Stimulated activated naive CD8-positive, alpha-beta T cell treated with anti-CD3 and anti-CD28 coated beads, Interleukin-15, Interleukin-2, amounts not matched to agents 100 U/mL and 50 U/mL, for 24 hours (primary cell): ENCODE measurements at places on chromosomes 6 and 20.

DNA sequence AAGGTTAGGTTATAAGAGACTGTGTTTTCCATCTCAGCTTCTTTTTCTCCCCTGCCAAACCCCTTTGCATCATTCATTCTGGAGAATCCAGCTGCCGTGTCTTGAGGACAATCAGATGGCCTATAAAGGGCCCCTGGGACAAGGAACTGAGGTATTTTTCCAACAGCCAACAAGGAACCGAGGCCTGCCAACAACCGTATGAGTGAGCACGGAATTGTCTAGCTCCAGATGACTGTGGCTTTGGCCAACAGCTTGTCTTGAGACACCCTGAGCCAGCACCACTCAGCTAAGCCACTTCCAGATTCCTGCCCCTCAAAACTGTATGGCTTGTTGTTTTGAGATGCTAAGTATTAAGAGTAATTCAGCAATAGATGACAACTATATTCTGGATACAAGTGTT is 433.7 kb upstream of the HSF2 start:
- no peak for DNase-seq

- DNase-seq, result no peak
Measured at GRCh38 chr6:35486005-35486925, 10.6 kb downstream of the TEAD3 start.

DNA sequence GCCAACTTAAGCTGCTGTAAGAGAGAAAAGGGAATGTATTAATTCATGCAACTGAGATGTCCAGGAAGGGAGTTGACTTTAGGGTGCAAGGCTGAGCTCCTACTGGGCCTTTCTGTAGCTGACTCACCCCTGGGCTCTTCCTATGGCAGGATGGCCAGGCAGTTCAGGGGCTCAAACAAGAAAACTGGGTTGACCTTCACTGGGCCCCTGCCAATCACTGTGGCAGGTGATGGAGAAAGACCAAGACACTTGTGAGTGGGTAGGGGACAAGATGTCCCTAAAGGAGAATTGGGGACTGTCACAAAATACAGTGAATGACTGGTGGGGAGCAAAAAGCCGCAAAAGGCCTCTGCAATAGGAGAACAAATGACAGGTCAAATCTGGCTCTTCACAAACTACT is 21.5 kb upstream of the RALGAPA2 start:
- no peak for DNase-seq

DNA sequence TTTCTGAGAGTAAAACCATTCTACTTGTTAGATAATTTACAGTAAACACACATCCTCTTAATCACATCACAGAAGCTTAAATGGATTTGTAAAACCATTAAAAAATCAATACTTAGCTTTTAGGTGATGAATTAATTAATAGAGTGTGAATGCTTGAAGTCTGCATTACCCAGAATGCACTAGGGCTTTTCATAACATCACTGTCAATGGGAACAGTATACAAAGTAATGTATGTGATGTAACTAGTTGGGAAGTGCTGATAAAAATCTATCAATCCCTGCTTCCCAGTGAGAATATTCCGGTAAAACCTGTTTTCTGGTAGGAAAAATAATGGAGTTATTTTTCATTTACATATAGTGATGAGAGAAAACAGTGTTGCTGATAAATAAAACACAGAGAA is 23.1 kb upstream of the HDGFL1 start:
- DNase-seq, result no peak

DNA sequence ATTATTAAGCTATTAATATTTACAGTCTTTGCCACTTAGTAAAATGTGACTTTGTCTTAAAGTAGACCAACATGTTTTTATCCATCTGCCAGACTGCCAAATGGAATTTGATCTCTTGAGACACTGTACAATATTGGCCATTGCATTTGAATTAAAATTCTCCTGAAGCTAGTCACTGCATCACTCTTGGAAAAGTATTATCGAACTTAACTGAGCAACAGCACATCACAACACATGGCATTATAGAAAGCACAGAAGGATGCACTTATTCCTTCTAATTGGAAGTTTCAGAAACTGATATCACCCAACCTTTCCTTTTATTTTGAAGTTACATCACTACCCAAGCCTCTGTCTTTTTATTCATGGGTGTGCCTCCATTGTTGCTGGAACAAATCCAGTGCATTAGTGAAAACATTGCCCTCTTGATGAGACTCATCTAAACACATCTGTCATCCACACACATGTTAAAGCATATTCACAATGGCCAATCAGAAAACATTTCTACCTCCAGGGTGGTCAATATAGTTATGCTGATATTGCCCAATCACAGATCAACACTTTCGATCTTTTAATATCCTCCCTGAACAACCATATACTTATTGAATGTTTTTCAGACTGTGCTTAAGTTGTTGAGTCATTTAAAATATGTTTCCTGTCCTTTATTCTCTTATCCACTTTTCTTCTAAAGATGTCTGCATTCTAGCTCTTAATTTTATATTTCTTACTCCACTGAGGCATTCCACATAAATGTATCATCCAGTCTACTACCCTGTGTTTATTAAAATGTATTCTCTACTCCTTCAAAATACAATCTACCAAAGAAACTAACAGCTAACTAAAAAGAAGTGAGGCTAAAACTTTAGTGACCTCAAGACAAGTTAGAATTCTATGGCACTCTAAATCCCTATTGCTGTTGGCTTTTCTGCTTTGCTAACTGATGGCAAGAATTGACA is 535.0 kb downstream of the RFPL4B start:
- DNase-seq, result no peak

DNA sequence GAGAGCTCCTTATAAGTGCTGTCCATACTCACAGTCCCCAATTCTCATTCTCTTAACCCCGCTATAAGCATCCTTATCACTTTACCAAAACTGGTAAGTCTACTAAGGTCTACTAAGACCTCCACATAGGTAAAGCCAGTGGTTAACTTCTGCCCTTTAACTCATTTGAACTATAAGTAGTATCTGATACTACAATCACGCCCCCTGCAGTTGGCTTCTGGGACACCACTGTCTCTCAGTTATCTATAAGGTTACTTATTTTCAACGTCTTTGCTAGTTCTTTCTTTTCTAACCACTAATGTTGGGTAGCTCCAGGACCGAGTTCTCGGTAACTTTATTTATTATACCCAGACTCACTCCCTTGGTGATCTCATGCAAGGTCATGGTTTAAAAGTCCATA is 142.6 kb downstream of the ARHGAP18 start:
- DNase-seq, result peak; percentile 64

DNA sequence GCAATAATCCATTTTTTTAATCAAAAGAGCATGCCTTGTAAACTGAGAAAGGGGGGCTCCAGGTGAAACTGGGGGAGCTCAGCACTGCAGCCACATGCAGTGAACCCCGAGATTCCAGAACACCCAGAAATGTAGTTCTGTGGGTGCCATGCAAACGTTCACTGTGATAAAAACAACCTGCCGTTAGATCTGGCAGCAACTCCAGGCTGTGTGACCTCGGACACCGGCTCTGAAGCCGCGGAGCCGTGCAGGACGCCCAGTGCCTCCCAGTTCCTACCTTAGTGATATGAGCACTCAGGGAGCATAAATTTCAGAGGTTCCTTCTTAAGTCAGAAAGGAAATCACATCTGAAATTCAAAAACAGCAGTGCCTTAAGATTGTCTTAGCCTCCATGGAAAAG is 85.4 kb upstream of the THBS2 start:
- DNase-seq, result no peak

GRCh38 chr20:5531318-5532081 is 214.7 kb upstream of the PROKR2 start:
- DNase-seq, result no peak

DNA sequence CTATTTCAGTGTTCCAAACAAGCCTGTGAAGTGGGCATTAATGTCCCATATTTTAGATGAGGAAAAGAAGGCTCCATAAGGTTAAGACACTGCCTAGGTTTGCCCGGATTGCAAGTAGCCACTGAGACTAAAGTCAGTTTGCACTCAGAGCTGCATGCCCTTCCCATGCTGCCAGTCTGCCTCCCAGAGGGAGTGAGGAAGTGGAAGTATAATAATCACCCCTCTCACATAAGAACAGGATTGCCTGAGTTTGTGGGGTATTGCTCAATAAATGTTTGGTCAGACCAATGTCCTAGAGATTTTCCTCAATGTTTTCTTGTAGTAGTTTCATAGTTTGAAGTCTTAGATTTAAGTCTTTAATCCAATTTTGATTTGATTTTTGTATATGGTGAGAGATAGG is 43.9 kb upstream of the CLIC5 start:
- no peak for DNase-seq

DNA sequence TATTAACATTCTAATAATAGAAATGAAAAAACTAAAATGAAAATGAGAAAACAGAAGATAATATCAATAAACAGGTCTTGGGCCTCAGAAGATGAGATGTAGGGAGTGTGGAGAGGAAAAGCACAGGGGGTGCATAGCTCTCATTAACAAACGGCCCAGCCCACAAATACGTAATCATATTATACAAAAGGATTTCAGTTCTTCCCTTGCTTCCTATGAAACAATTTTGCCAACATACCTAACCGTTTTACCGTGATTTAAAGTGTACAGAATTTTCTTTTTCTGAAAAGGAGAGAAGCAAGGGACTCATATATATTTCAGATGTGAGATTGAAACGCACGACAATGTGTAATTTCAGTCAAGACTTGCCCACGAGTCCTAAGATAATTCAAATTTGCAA is 136.0 kb downstream of the HFE start:
- DNase-seq, result no peak

DNA sequence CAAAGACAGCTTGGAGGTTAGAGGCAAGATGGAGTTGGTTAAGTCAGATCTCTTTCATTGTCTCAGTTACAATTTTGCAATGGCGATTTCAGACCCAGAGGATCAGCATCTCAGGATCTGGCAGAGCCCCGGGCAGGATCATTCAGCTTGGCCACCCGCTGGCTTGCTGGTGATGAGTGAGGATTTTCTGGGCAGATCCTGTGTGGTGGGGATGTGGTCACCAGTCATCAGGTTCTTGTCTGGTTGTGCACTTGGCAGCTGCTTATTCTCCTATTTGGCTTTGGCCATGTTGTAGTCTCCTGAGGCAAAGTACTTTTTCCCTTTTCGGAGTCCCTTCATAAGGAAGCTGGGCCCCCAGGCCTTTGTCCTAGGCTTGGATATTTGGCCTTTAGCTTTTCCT is 953.9 kb downstream of the KIF16B start:
- no peak for DNase-seq

GRCh38 chr20:13169086-13169485 is 52.0 kb upstream of the ISM1 start:
- no peak for DNase-seq

DNA sequence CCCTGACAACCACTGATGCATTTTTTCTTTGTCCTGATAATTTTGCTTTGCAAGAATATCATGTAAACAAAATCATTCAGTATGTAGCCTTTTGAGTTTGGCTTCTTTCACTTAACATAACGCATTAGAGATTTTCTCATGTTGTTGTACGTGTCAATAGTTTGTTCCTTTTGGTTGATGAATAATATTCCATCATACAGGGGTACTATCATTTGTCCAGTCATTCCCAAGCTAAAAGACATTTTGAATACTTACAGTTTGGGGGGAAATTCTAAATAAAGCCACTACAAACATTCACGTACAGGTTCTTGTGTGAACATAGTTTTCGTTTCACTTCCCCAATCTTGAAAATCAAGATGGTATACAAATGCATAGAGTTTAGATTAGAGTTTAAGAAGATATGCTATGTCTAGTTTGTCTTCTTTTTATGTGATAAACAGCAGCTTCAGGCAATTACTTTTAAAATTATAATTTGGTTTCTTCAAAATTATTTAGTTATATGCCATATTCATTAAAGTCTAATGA is 5.2 kb downstream of the HAO1 start:
- DNase-seq, result no peak
